ENCODE measurements at places on chromosomes 6 and 20. TPM values are rescaled to one million over a fixed set of nuclear protein-coding genes. Genes with fewer than 3 reads are reported as not detected.

The LY6G5B gene
- 4.4 TPM for total RNA-seq

The ZKSCAN4 gene
- total RNA-seq, result 4.4 TPM

The TRIM31 gene
- total RNA-seq, result not detected

The LY6G6F gene
- not detected for total RNA-seq

The SLC22A7 gene
- not detected for total RNA-seq

The NMBR gene
- not detected for total RNA-seq

The LAMA5 gene
- 101 TPM for total RNA-seq

The TNFRSF6B gene
- total RNA-seq, result 15.5 TPM

The KCNK16 gene
- not detected for total RNA-seq

GRCh38 chr6:137631323-137631722 lies 137.1 kb upstream of the OLIG3 start:
- H3K27me3 ChIP-seq, result no peaks in the 10 kb centered on the region
- no peak for DNase-seq
- H3K4me1 ChIP-seq, result no peaks in the 10 kb centered on the region
- no peaks in the 10 kb centered on the region for H3K36me3 ChIP-seq

DNA sequence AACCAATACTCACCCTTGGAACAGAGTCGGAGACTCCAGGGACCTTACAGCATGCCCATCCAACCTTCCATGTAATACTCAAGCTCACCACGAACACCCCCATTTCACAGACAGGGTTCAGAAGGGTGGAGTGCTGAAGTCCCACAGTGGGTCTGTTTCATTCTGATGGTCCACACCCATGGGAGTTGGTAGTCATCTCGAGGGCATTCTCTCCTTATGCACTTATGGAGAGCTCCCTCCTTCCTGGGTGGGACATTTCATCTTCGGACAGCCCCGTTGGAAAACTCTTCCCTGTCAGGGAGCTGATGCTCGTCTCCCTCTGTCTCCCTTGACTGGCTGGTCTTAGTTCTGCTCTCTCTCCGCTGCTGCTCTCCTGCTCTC lies 38.9 kb downstream of the COX4I2 start:
- no peak overlapping the region for H3K4me3 ChIP-seq
- no peaks in the 10 kb centered on the region for H3K36me3 ChIP-seq
- peak overlapping the region; percentile 80 for H3K27ac ChIP-seq
- no peak for DNase-seq
- peaks cover 91% of the 10 kb centered on the region for H3K4me1 ChIP-seq
- H3K27me3 ChIP-seq, result no peaks in the 10 kb centered on the region

DNA sequence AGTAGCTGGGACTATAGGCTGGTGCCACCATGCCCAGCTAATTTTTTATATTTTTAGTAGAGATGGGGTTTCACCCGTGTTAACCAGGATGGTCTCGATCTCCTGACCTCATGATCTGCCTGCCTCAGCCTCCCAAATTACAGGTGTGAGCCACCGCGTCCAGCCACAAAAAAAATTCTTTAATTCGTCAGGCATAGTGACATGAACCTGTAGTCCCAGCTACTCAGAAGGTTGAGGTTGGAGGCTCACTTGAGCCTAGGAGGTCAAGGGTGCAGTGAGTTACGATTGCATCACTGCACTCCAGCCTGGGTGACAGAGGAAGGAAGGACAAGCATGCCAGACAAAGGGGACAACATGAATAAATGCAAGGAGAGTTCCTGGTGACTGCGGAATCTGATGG lies 19.5 kb upstream of the ASXL1 start:
- H3K4me1 ChIP-seq, result peaks cover 38% of the 10 kb centered on the region
- H3K36me3 ChIP-seq, result no peaks in the 10 kb centered on the region
- peak; percentile 68 for DNase-seq
- no peak overlapping the region for H3K4me3 ChIP-seq
- H3K27me3 ChIP-seq, result no peaks in the 10 kb centered on the region

DNA sequence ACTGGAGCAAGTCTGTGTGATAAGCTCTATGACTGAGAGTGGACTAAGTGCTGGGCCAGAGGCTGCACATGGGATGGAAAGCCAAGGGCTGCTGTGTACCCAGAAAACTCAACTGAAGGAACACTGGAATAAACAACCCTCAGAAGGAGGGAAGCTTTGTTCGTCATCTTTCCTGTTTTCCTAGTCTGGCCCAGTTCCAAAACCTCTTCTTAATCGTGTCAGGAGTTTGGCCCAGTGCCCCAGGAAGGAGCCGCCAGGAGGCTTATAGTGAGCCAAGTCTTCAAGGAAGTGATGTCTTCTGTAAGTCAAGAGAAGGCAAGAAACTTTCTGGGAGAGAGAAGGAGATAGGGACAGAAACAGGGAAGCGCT lies 23.3 kb upstream of the TOP1 start:
- peak; percentile 74 for DNase-seq
- H3K27me3 ChIP-seq, result no peaks in the 10 kb centered on the region
- peak overlapping the region; percentile 71 for H3K27ac ChIP-seq
- peaks cover 5% of the 10 kb centered on the region for H3K4me1 ChIP-seq
- no peak overlapping the region for H3K4me3 ChIP-seq
- no peaks in the 10 kb centered on the region for H3K36me3 ChIP-seq

GRCh38 chr20:25669826-25670422 lies 26.7 kb downstream of the ZNF337 start:
- H3K36me3 ChIP-seq, result peaks cover 15% of the 10 kb centered on the region
- H3K27me3 ChIP-seq, result no peaks in the 10 kb centered on the region
- DNase-seq, result no peak

- DNase-seq, result no peak
- H3K27me3 ChIP-seq, result no peaks in the 10 kb centered on the region
- peaks cover 9% of the 10 kb centered on the region for H3K4me1 ChIP-seq
- peak overlapping the region; percentile 87 for H3K27ac ChIP-seq
- H3K4me3 ChIP-seq, result peak overlapping the region; percentile 75
These were observed 793 bp upstream of the PDSS2 start for GRCh38 chr6:107460083-107460631.

DNA sequence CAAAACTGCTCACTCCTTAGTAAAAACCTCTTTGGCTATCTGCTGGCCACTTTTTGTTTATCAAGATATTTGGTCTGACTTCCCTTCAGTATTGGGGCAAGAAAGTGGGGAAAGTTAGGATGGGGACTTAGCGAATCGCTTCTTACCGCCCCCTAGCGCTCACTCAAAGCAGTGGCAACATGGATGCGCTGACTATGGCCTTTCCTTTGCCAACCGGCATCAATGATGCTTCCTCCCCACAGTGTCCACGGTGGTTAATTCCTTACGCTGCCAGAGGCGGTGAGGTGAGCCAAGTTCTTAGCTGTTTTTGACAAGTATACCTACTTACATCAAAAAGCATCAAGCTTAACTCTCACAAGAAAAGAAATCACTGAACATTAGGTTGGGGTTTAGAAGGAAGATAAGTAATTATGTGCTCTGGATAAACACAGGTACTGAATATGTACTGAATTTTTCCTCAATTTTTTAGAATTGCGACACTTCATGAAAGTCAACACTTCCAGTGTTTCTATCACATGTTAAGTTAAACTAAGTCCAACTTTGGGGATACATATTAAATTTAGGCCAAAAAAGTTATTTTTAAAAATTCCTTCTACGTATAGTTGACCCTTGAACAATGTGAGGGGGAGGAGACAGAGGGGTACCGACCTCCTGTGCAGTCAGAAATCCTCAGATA lies 86.7 kb downstream of the GMDS start:
- H3K4me3 ChIP-seq, result no peak overlapping the region
- peak; percentile 20 for DNase-seq
- H3K4me1 ChIP-seq, result no peaks in the 10 kb centered on the region
- no peaks in the 10 kb centered on the region for H3K36me3 ChIP-seq
- no peaks in the 10 kb centered on the region for H3K27me3 ChIP-seq
- H3K27ac ChIP-seq, result no peak overlapping the region

DNA sequence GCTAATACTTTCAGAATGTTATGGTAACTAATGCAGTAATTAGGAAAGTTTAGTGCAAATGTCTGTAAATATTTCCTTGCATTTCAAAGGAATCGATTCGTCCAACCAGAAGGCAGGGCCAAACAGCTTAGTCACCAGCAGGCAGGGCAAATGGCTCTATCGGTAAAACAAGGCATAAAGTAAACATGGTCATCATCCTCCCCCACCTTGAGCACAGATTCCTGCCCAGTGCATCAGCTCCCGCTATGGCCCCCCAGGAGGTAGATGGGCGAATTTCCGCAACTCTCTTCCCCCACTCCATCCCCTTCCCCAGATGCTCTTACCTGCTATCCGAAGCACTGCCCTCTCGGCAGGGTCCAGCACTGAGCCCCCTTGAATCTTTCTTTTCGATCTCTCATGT lies 103.8 kb upstream of the BEND6 start:
- H3K27me3 ChIP-seq, result no peaks in the 10 kb centered on the region
- no peaks in the 10 kb centered on the region for H3K4me1 ChIP-seq
- no peaks in the 10 kb centered on the region for H3K36me3 ChIP-seq

DNA sequence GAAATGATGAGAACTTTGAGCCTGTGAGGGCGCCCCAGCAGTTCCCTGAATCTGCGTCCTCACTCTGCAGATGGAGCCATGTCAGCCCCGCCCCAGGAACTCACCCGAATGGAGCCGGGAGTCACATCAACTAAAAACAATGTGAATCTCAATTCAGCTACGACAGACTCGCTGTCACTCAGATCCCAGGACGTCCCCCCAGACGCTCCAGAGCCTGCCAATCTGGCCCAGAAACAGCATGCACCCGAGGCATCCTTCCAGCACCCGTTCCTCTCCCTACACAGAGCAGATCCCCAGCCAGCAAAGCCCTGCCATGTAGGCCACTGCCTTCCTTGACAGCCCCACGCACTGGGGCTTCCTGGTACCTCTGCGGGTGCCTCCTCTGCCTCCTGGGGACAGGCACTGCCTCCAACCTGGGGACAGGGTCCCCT lies 248.0 kb downstream of the TTLL2 start:
- H3K4me1 ChIP-seq, result peaks cover 14% of the 10 kb centered on the region
- H3K36me3 ChIP-seq, result no peaks in the 10 kb centered on the region
- no peak overlapping the region for H3K4me3 ChIP-seq
- DNase-seq, result no peak

GRCh38 chr6:156971153-156971885 lies 194.1 kb downstream of the ARID1B start:
- peaks cover 46% of the 10 kb centered on the region for H3K4me1 ChIP-seq
- H3K27ac ChIP-seq, result no peak overlapping the region
- no peak for DNase-seq
- H3K27me3 ChIP-seq, result no peaks in the 10 kb centered on the region

- H3K27me3 ChIP-seq, result no peaks in the 10 kb centered on the region
- no peak for DNase-seq
- H3K36me3 ChIP-seq, result no peaks in the 10 kb centered on the region
- H3K4me3 ChIP-seq, result no peak overlapping the region
- H3K4me1 ChIP-seq, result no peaks in the 10 kb centered on the region
These were observed 1.3 kb upstream of the CST9L start for GRCh38 chr20:23569570-23569969.

DNA sequence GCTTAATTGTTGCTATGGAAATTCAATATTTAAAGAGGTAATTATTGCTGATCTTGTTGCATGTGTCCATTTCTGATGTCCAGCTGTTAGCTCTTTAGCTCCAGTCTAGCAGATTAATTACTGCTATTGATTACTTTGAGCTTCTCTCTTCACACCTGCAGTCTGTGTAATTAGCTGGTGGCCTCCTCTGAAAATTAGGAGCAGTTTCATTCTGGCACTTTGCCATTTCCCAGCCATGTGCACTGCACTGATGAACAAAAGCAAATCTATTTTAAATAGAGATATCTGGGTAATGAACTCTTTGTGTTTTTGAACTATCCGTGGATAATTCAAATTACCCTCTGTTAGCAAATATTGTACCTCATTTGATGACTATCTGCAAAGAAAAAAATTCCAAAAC lies 275.9 kb downstream of the RNF144B start:
- H3K36me3 ChIP-seq, result no peaks in the 10 kb centered on the region
- H3K27ac ChIP-seq, result no peak overlapping the region
- H3K27me3 ChIP-seq, result no peaks in the 10 kb centered on the region
- DNase-seq, result no peak

DNA sequence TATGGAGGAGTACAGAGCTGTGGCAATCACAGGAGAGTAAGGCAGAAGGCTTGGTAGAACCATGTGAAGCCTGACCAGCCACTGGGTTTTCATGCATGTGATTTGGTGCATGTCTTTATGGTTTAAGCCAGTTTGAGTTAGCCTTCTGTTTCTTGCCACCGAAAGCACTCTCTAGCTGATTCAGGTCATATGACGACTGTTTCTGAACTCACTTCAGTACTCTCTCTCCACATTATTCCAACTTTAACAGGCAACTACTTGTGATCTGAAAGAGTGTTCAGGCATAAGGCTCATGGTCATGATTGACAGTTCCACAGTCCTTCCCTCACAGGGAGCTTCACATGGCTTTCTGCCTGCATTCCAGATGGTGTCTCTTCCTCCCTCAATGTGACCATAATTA lies 63.3 kb upstream of the TAB2 start:
- no peaks in the 10 kb centered on the region for H3K27me3 ChIP-seq
- no peak overlapping the region for H3K27ac ChIP-seq
- no peak overlapping the region for H3K4me3 ChIP-seq

GRCh38 chr20:47847884-47848485 lies 62.7 kb upstream of the SULF2 start:
- H3K27ac ChIP-seq, result no peak overlapping the region
- no peaks in the 10 kb centered on the region for H3K36me3 ChIP-seq
- no peak for DNase-seq
- H3K4me3 ChIP-seq, result no peak overlapping the region

GRCh38 chr6:100880149-100880852 lies 828 bp downstream of the ASCC3 start:
- DNase-seq, result no peak
- peak overlapping the region; percentile 92 for H3K27ac ChIP-seq
- H3K27me3 ChIP-seq, result no peaks in the 10 kb centered on the region
- peak overlapping the region; percentile 85 for H3K4me3 ChIP-seq

DNA sequence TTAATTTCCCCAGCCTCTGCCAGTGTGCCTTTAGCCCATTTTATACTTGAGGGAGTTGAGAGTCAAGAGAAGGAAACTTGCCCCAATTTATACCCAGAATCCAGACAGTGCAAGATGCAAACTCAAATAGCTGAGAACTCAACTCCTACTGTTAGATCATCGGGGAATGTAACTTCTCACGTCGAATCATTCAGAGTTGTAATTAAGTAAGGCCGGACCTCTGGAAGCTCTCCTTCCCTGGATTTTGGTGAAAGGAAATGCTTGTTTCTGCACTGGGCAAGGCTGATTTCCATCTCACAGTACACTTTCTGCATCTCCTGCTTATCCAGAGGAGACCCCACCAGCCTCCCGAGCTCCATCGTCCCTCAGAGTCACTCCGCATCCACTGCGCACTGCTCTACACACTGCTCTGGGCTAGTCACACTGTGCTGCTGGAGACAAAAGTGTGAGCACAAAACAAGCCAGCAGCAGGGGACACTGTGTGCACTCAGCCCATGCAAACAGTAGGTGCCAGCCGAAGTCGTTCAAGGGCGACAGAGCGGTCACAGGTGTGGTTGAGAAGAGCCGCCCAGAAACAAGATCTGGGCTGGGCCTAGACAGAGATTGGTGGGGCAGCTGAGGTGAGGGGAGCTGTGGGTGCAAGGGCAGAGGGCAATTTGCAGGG lies 150.4 kb upstream of the QKI start:
- peak; percentile 41 for DNase-seq
- peaks cover 12% of the 10 kb centered on the region for H3K4me1 ChIP-seq
- H3K4me3 ChIP-seq, result no peak overlapping the region
- H3K36me3 ChIP-seq, result no peaks in the 10 kb centered on the region
- H3K27ac ChIP-seq, result no peak overlapping the region
- no peaks in the 10 kb centered on the region for H3K27me3 ChIP-seq
